Stimulated activated CD4-positive, alpha-beta T cell treated with anti-CD3 and anti-CD28 coated beads, TNF-alpha, amount 100 ng/mL, for 4 hours (primary cell): ENCODE measurements at places on chromosomes 13 and 19.
A peak's percentile ranks its signal among the peaks of the same experiment; 100 is the strongest.

GRCh38 chr19:8262431-8262830 lies 45.7 kb downstream of the CD320 start:
- no peak for DNase-seq

GRCh38 chr13:95115525-95115924 lies 185.7 kb downstream of the ABCC4 start:
- DNase-seq = no peak

DNA sequence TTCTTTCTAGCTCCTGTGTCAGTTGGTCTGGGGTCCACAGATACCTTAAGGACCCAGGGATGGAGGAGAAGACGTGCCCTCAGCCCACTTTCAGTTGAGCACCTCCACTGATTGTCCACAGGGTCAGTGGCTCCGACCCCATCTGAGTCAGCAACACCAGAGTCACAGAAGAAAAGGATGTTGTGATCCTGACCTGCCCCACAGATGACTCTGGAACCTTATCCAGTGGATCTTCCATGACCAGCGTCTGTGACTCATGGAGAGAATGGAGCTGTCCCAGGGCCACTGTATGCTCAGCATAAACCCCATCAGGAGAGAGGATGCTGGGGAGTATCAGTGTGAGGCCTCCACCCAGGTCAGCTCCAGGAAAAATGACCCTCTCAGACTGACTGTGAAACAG lies 22.0 kb downstream of the CEACAM4 start:
- no peak for DNase-seq

DNA sequence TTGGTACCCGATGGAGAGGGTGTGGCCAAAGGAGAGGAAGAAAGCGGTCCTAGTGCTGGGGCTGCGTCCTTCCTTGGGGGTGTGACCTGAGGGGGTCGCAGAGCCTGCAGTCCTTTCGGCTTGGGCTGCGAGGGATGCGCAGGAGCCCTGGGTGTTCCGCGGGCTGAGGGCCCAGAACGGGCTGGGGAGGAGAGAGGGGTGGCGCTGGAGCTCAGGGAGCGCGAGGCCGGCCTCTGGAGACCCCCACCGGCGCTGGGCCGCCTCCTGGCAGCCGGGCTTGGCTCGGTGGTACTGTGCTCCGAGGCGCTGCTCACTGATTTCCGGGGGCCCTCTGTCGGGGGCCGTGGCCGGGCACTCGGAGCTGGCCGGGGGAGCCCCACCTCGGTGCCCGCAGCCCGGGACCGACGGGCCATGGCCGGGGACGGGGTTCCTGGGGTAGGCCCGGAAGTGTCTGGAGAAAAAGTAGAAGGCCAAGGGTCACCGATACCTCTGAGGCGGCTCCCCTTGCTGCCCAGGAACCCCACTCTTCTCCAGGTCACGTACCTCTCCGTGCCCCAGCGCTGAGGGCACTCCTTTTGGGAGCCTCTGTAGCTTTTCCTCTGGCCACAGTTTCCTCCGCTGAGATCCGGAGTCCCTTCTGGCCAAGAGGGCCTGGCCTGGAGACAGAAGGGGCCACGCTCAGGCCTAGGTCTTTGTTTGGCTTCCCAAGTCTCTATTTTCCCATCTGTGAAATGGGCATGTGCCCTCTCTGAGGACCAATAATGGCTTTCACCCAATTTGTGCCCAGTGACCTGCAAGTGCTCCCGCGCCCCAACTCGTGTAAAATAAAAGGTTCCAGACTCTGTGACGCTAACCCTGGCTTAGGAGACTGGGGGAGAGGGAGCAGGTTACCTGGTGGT lies 1.6 kb downstream of the PRR36 start:
- DNase-seq = no peak

- no peak for DNase-seq
Observed at GRCh38 chr13:109872864-109873263, 86.5 kb upstream of the IRS2 start.

DNA sequence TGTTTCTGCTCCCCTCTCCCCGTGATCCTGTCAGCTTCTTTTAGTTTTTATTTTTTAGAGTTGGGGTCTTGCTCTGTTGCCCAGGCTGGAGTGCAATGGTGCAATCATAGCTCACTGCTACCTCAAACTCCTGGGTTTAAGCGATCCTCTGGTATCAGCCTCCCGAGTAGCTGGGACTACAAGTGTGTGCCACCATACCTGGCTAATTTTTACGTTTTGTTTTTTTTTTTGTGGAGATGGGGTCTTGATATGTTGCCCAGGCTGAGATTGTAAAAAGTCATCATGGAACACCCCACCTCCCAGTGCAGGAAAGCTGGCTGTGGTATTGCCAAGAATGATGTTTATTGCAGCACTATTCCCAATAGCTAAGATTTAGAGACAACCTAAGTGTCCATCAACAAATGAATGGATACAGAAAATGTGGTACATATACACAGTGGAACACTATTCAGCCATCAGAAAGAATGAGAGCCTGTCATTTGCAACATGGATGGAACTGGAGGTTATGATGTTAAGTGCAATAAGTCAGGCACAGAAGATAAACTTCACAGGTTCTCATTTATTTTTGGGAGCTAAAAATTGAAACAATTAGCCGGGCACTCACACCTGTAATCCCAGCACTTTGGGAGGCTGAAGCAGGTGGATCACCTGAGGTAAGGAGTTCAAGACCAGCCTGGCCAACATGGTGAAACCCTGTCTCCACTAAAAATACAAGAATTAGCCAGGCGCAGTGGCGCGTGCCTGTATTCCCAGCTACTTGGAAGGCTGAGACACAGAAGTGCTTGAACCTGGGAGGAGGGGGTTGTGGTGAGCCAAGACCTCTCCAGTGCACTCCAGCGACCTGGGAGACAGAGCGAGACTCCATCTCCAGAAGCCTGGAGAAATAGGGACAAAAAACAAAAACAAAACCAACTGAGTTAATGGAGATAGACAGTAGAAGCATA lies 6.6 kb upstream of the KLK15 start:
- no peak for DNase-seq

GRCh38 chr19:35531291-35531690 lies 2.0 kb upstream of the GAPDHS start:
- no peak for DNase-seq

- DNase-seq = no peak
Observed at GRCh38 chr19:29528946-29529645, 3.3 kb downstream of the VSTM2B start.

- DNase-seq = no peak
Observed at GRCh38 chr19:31348481-31349159, 616 bp downstream of the TSHZ3 start.

DNA sequence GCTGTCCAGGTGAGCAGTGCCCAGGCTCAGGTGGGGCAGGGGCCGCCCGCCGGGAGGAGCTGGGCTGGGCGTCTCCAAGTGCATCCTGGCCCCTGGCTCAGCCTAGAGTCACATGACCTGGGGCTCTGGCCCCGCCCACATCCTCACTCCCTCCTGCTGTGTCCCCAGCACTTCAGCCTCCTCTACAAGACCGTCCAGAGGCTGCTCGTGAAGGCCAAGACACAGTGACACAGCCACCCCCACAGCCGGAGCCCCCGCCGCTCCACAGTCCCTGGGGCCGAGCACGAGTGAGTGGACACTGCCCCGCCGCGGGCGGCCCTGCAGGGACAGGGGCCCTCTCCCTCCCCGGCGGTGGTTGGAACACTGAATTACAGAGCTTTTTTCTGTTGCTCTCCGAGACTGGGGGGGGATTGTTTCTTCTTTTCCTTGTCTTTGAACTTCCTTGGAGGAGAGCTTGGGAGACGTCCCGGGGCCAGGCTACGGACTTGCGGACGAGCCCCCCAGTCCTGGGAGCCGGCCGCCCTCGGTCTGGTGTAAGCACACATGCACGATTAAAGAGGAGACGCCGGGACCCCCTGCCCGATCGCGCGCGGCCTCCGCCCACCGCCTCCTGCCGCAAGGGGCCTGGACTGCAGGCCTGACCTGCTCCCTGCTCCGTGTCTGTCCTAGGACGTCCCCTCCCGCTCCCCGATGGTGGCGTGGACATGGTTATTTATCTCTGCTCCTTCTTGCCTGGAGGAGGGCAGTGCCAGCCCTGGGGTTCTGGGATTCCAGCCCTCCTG lies 16.8 kb upstream of the CELF5 start:
- no peak for DNase-seq

GRCh38 chr19:32233885-32234284 lies 111.5 kb upstream of the ZNF507 start:
- DNase-seq = no peak

- no peak for DNase-seq
Observed at GRCh38 chr13:113020323-113021080, 51.5 kb downstream of the MCF2L start.

DNA sequence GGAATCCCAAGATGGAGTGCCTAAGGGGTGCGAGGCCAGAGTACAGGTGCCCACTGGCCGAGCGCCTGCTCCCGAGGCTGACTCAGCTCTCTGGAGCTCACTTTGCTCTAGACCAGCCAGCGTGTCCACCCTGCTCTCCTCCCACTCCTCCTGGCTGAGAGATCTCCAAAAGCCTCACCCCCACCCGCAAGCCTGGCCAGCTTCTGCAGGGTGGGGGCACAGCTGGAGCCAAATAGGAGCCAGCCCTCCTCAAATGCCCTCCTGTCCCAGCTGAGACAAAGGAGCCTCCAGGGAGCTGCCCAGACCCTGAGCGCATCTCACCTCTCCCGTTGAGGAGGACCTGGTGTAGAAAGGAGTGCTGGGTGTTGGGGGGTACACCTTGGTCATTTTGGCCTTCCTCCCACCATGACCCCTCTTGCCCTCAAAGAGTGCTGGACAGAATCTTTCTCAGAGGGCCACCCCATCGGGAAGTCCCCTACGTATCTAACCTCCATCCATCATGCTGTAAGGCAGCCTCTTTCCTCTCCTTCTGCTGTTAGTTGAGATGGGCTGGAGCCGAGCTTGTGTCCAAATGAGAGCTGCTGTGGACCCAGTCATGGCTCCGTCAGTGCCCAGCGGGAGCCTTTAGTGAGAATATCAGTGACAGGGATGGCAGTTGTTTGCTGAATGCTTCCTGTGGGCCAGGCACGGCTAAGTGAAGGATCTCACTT lies 123.9 kb upstream of the VSTM2B start:
- no peak for DNase-seq

DNA sequence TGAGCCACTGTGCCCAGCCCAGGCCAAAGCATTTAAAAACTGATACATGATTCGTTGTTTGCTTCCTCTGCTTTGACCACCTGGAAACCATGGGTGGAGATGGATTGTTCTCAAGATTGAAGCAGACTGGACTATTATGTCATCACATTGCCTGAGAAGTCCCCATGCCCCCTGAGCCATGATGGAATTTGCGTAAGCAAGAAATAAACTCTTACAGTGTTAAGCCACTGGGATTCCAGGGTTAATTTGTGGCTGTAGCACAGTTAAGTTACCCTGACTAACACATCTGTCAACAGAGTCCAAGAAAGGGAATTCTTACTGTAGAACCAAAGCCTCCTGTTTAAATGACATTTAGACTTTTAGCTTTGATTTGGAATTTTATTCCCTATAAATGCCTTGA lies 19.4 kb upstream of the DHRS12 start:
- DNase-seq = no peak

GRCh38 chr13:56015919-56016318 lies 1124.8 kb upstream of the PRR20A start:
- DNase-seq = no peak

- DNase-seq = no peak
Observed at GRCh38 chr19:34350161-34350561, 14.8 kb upstream of the GPI start.

DNA sequence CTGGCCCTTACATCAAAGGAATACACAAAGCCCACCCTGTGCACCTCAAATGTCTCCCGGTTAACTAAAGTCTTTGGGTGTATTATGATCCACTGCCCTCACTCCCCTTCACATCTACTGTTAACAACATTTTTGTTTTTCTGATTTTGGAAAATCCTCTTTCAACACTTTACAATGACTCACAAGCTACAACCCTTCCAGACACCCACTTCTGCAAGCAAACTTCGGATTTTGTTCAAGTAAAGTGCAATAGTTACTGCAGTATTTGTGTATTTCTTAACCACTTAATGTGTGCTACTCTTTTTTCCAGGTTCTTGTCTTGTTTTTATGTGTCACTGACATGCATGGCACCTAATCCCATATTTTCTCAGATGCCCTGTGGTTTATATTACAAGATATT lies 101.1 kb downstream of the EDNRB start:
- DNase-seq = no peak

- no peak for DNase-seq
Observed at GRCh38 chr13:60765700-60766411, 368.8 kb downstream of the TDRD3 start.

DNA sequence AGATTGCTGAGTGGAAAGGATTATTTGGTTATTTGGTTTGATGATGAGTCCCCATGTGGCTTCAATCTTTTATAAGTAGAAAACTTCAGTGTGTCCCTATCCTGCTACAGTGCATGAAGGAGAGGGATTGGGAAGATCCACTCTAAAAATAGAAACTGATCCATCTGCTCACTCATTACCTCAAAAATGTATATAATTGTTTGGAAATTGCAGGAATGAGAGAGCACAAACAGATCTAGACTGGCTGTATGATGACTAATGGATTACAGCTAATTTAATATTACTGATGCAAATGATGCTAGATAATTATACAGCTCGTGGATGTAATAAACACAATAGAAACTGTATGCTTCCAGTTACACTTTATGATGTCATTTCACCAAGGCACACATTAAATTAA lies 625.3 kb upstream of the PRR20A start:
- DNase-seq = no peak

- no peak for DNase-seq
Observed at GRCh38 chr19:15260939-15261338, 28.7 kb upstream of the EPHX3 start.

GRCh38 chr13:24680258-24680920 lies at the start of gene ATP12A:
Gene ATP12A (plus strand): TSS chr13:24680408. CDS start chr13:24680744, 336 bp downstream.
- no peak for DNase-seq

- DNase-seq = no peak
Observed at GRCh38 chr13:19845758-19846157, 17.7 kb downstream of the ZMYM5 start.

GRCh38 chr13:44903574-44903985 lies 85.7 kb downstream of the NUFIP1 start:
- DNase-seq = no peak

- DNase-seq = peak; percentile 38
Observed at GRCh38 chr19:2775556-2776430, 7.3 kb downstream of the SGTA start.

DNA sequence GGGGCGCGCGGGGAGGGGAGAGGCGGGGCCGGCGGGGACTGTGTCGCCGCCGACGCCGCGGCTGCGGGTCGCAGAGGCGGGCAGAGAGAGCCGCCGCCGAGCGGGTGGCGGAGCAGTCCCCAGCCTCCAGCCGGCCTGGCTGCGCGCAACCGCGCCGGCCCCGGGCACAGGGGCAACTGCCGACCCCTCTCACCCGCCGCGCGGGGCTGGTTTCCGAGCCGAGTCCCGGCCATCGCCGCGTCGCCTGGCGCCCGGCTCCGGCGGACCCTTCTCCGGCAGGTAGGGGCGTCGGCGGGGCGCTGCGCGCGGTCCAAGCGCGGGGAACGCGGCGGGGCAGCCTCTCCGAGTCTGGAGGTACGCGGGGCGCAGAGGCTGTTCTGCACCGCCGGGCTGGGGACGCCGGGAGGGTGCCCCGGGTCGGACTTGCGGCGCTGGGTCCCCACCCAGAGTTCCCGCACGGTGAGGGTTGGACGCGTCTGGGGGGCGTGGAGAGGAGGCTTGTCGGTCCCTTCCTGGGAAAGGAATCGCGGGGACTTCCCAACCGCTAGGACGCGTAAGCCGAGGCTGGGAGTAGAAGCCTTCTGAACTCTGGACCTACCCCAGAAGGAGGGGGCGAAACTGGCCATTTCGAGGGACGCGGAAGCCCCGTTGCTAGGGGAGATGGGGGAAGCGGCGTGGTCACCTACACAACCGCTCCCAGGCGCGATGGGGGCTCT lies 133.6 kb upstream of the MYO16 start:
- no peak for DNase-seq
